ENCODE measurements at places on chromosomes 11 and 22.

DNA sequence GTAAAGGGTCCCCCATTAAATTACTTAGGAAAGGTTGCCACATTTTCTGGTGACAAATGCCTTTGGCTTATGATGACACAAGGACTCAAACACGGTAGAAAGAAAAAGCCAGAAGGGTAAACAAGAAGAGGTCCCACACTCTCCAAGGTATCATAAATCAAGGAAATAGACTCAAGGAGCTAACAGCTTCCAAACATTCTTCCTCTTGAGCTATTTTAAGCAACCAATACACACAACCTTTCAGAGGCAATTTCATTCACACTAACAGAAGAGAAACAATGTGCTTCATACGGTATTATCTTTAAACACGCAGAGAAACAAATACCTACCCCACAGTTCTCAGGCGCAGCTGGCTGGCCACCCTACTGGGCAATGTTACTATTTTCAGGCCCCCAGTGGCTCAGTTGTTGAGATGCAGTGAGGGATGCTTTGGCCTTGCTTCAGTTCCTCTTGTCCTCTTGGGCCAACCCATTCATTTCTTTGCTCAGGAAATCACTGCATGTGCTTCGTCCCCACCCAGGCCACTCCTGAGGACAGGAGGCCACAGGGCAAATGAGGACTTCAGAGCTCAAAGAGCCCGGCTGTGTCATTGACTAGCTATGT is 15.8 kb downstream of the ABTB2 start:
- DNase-seq: no peak

- DNase-seq: no peak
Observed at GRCh38 chr22:19981961-19982920, 34.4 kb downstream of the ARVCF start.

- DNase-seq: peak; percentile 63
Observed at GRCh38 chr11:113992459-113993110, 17.7 kb downstream of the HTR3A start.

GRCh38 chr22:19775496-19776325 is 15.1 kb downstream of the TBX1 start:
- no peak for DNase-seq

- no peak for DNase-seq
Observed at GRCh38 chr11:17600316-17601255, 53.5 kb downstream of the OTOG start.
